Breast epithelium (tissue), 4 donors: ENCODE measurements at places on chromosomes 5 and 9.

GRCh38 chr5:95417971-95418370 is 26.8 kb downstream of the FAM81B start:
- DNase-seq = no peak
- no peaks in the 10 kb centered on the region for H3K36me3 ChIP-seq
- H3K4me1 ChIP-seq = no peaks in the 10 kb centered on the region
- H3K27me3 ChIP-seq = no peaks in the 10 kb centered on the region
- H3K27ac ChIP-seq = no peak overlapping the region

- peaks cover 3% of the 10 kb centered on the region for H3K4me1 ChIP-seq
- H3K4me3 ChIP-seq = no peak overlapping the region
- H3K27me3 ChIP-seq = no peaks in the 10 kb centered on the region
- no peaks in the 10 kb centered on the region for H3K36me3 ChIP-seq
Measured at GRCh38 chr9:124392871-124393460, 22.3 kb downstream of the PSMB7 start.

DNA sequence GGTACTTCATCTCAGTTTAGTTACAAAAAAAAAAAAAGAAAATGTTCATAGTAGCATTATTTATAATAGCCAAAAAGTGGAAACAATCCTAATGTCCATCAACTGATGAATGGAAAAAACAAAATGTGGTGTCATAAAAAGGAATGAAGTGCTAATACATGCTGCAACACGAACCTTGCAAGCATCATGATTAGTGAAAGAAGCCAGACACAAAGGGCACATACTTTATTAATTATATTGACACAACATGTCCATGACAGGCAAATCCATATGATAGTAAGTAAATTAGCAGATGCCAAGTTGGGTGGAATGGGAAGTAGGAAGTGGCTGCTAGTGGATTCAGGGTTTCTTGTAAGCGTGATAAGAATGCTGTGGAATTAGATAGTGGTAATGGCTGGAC is 54.2 kb downstream of the PCDHGC5 start:
- H3K36me3 ChIP-seq = no peaks in the 10 kb centered on the region
- no peak for DNase-seq
- no peak overlapping the region for H3K4me3 ChIP-seq

DNA sequence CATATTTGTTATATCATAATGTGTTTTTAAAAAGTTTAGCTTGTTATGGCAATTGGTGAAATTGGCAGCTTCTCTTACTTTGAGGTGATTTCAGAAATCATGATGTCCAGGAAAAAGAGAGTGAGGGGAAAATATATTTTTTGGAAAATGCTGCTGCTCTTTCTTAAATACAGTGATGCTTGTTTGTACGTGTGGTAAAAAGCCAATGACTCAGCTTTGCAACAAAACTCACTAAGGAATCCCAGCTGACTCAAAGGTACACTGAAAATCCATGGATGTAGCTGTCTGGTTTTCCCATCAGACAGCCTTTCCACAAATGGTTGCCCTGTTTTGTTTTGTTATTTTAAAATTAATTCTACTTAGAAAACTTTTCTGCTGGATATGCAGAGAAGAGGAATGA is 306.4 kb upstream of the PAPPA start:
- no peak overlapping the region for H3K27ac ChIP-seq
- DNase-seq = no peak
- no peak overlapping the region for H3K4me3 ChIP-seq

- H3K27ac ChIP-seq = no peak overlapping the region
- H3K36me3 ChIP-seq = no peaks in the 10 kb centered on the region
- no peak for DNase-seq
- no peaks in the 10 kb centered on the region for H3K4me1 ChIP-seq
Measured at GRCh38 chr5:137994556-137994955, 38.3 kb downstream of the FAM13B start.

GRCh38 chr5:178993955-178994579 is 1.1 kb downstream of the GRM6 start:
- H3K36me3 ChIP-seq = no peaks in the 10 kb centered on the region
- H3K27ac ChIP-seq = no peak overlapping the region
- H3K27me3 ChIP-seq = no peaks in the 10 kb centered on the region
- no peak overlapping the region for H3K4me3 ChIP-seq

- H3K4me1 ChIP-seq = no peaks in the 10 kb centered on the region
- no peaks in the 10 kb centered on the region for H3K36me3 ChIP-seq
- H3K4me3 ChIP-seq = no peak overlapping the region
- no peaks in the 10 kb centered on the region for H3K27me3 ChIP-seq
- no peak overlapping the region for H3K27ac ChIP-seq
Measured at GRCh38 chr5:103424453-103425205, 138.0 kb downstream of the NUDT12 start.

DNA sequence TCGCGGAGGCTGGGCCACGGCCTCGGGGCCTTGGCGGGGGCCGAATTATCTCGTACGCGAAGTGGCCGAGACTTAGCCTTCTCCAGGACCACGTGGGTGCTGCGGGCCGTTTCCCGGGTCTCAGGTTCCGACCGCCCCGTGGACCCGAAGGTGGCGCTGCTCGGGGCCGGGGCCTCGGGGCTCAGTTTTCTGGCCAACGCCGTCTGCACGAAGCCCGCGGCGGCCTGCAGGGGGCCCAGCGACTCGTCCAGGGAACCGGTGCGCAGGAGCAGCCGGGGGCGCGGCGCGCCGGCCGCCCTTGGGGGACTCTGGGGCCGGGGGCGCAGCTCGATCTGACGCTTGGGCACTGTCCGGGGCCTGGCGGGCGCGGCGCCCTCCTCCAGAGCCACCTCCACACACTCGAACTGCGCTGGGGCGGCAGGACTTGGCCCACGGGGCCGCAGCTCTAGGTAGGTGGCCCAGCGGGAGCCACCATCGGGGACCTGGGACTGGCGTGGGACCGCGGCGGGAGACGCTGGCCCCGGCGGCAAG is 716 bp downstream of the PROB1 start:
- no peak for DNase-seq
- peak overlapping the region; percentile 62 for H3K27ac ChIP-seq
- H3K4me3 ChIP-seq = peak overlapping the region; percentile 53
- H3K4me1 ChIP-seq = peaks cover 3% of the 10 kb centered on the region
- H3K36me3 ChIP-seq = no peaks in the 10 kb centered on the region

- no peaks in the 10 kb centered on the region for H3K36me3 ChIP-seq
- H3K27me3 ChIP-seq = no peaks in the 10 kb centered on the region
- no peak overlapping the region for H3K4me3 ChIP-seq
- H3K27ac ChIP-seq = no peak overlapping the region
Measured at GRCh38 chr5:143057580-143057999, 287.4 kb downstream of the ARHGAP26 start.

DNA sequence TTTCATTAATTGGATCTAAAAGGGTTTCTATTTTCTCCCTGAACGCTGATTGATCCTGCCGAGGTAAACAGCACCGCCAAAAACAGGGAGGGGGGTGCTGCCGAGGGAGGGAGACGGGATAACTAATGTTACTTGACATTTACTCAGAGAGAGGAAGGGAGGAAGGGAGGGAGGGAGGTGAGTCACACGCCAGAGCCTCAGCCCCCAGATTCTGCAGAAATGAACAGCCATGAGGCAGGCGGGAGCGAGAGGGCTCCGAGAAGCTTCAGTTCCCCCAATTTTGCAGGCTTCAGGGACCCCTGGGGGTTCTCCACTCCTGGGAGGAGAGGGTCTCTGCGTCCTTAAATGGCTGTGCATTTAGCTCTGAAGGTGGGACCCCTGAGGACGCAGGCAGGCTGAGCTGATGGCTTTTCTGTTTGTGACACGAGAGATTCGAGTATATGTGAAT is 59.1 kb upstream of the IER5L start:
- H3K4me1 ChIP-seq = no peaks in the 10 kb centered on the region
- no peak overlapping the region for H3K27ac ChIP-seq
- no peak overlapping the region for H3K4me3 ChIP-seq

DNA sequence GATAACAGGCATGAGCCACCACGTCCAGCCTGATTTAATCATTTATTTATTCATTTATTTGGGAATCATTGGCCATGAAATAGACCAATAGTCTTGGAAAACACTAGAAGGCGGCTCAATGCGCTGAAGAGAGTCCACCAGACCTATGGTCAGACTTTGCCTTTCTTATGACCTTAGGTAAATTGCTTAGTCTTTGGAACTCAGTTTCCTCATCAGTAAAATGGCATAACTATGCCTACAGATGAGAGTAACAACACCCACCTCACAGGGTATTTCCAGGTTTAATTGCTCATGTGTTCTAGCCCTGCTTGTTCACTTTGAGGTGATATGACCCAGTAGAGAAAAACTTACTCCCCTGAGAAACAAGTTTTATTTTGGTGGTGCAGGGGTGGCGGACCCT is 38.2 kb upstream of the CPEB4 start:
- H3K4me1 ChIP-seq = no peaks in the 10 kb centered on the region
- DNase-seq = no peak
- no peaks in the 10 kb centered on the region for H3K27me3 ChIP-seq

DNA sequence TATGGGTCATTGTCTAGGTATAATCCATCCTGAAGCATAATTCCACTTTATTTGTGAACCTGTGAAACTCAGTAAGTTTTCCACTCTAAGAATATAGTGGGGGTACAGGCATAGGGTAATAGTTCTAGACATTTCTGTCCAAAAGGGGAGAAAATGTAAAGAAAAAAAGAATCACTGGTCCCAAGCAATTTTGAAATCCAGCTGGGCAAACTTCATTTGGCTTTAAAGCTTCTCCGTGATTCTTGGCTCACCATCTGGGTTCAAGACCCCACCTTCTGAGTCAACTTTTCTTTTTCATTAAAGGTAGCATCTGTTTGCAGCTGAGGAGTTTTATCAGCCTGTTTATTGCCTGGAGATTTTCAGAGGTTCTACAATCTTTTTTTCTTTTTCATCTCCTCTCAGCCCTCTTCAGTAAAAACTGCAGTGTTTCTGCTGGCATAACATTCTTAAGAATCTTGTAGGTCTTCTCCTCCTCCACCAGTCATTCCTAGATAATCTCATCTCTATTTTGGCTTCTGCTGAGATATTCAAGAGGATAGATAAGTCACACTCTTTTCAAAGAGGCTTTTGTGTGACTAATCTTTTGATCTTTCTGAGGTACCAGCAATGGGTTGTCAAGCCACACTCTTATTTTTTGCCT is 126.1 kb upstream of the PITX1 start:
- peaks cover 4% of the 10 kb centered on the region for H3K27me3 ChIP-seq
- H3K4me3 ChIP-seq = no peak overlapping the region
- H3K4me1 ChIP-seq = no peaks in the 10 kb centered on the region
- no peak for DNase-seq
- H3K27ac ChIP-seq = no peak overlapping the region
- H3K36me3 ChIP-seq = no peaks in the 10 kb centered on the region

- no peak overlapping the region for H3K27ac ChIP-seq
- DNase-seq = no peak
- no peak overlapping the region for H3K4me3 ChIP-seq
- H3K36me3 ChIP-seq = no peaks in the 10 kb centered on the region
Measured at GRCh38 chr5:99587983-99588382, 659.2 kb upstream of the CHD1 start.

DNA sequence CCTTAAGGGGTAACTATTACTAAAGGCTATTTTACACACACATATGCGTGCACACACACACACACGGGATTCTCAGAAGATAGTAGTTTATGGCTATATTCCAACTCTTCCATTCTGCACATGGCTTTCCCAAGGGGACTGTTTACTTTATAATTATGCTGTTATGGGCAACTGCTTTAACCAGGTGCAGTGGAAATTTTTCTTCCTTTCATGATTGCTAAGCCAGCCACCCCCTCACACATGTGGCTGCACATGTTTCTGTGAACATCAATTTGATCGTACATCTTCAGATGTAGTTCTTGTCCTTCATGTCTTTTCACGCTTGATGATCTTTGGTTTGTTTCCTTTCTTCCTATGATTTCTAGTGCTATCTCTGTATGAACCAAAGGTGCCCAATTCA is 37.0 kb downstream of the MRPS30 start:
- no peak overlapping the region for H3K27ac ChIP-seq
- DNase-seq = no peak
- no peaks in the 10 kb centered on the region for H3K27me3 ChIP-seq

- no peak overlapping the region for H3K27ac ChIP-seq
- H3K27me3 ChIP-seq = no peaks in the 10 kb centered on the region
- DNase-seq = no peak
- no peak overlapping the region for H3K4me3 ChIP-seq
- no peaks in the 10 kb centered on the region for H3K36me3 ChIP-seq
Measured at GRCh38 chr9:28770827-28771226, 1197.5 kb upstream of the C9orf72 start.

- no peak for DNase-seq
- H3K36me3 ChIP-seq = no peaks in the 10 kb centered on the region
- no peaks in the 10 kb centered on the region for H3K4me1 ChIP-seq
- no peak overlapping the region for H3K4me3 ChIP-seq
Measured at GRCh38 chr9:86955561-86955960, 8.3 kb upstream of the GAS1 start.

GRCh38 chr5:130528474-130528873 is 624.2 kb downstream of the CHSY3 start:
- no peaks in the 10 kb centered on the region for H3K4me1 ChIP-seq
- H3K27ac ChIP-seq = no peak overlapping the region
- H3K27me3 ChIP-seq = no peaks in the 10 kb centered on the region
- no peak for DNase-seq

- peak overlapping the region; percentile 92 for H3K27ac ChIP-seq
- peak overlapping the region; percentile 99 for H3K4me3 ChIP-seq
- no peak for DNase-seq
- peaks cover 3% of the 10 kb centered on the region for H3K36me3 ChIP-seq
- no peaks in the 10 kb centered on the region for H3K27me3 ChIP-seq
- peaks cover 4% of the 10 kb centered on the region for H3K4me1 ChIP-seq
Measured at GRCh38 chr5:6376974-6377520, 1.3 kb downstream of the MED10 start.

- H3K36me3 ChIP-seq = no peaks in the 10 kb centered on the region
- DNase-seq = no peak
- no peaks in the 10 kb centered on the region for H3K27me3 ChIP-seq
- peak overlapping the region; percentile 41 for H3K27ac ChIP-seq
- H3K4me3 ChIP-seq = no peak overlapping the region
Measured at GRCh38 chr5:16600397-16600796, 16.4 kb downstream of the RETREG1 start.

DNA sequence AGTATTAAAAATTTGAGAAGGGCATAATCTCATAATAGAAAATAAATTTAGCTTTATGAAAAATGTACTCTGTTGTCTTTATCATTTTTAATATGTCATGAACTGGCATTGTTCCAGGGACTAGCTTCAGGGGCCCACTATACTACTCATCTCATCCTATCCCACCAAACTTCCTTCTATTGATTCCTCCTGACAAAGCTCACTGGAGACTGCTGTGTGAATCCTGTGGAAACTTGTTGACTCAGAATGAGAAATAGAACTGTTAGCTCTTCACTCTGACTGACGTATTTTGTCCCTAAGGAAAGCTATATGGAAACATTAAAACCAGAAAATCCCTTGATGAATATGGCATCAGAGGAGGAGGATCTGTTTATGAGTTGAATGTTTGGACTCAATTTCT is 29.8 kb upstream of the BNIP1 start:
- no peak overlapping the region for H3K27ac ChIP-seq
- no peak overlapping the region for H3K4me3 ChIP-seq
- H3K27me3 ChIP-seq = no peaks in the 10 kb centered on the region
- H3K36me3 ChIP-seq = peaks cover 14% of the 10 kb centered on the region
